ENCODE measurements at places on chromosomes 12 and 14. TPM values are rescaled to one million over a fixed set of nuclear protein-coding genes. Genes with fewer than 3 reads are reported as not detected.

Gene ZDHHC22
- not detected for total RNA-seq

Gene CLEC2A
- total RNA-seq, result not detected

Gene ENTPD5
- total RNA-seq, result 10.1 TPM

Gene KRT3
- not detected for total RNA-seq

Gene C12orf60
- 1.0 TPM for total RNA-seq

Gene NKX2-1
- not detected for total RNA-seq

Gene C12orf76
- 15.7 TPM for total RNA-seq

Gene ZNF891
- total RNA-seq, result 4.6 TPM

Gene DLK1
- total RNA-seq, result 108 TPM

Gene NGB
- not detected for total RNA-seq

Gene GPR68
- 0.33 TPM for total RNA-seq

Gene OR6C70
- not detected for total RNA-seq

Gene TTC9
- total RNA-seq, result 1.9 TPM

Gene GPRC5A
- total RNA-seq, result 46.1 TPM

Gene TPH2
- total RNA-seq, result not detected

Gene WASHC4
- total RNA-seq, result 32.1 TPM

Gene SLC17A8
- total RNA-seq, result not detected

Gene CAPZA3
- total RNA-seq, result not detected

Gene SLCO1B1
- total RNA-seq, result not detected

Gene HCAR3
- not detected for total RNA-seq

Gene CLEC4E
- 1.5 TPM for total RNA-seq

Gene TAS2R20
- 2.6 TPM for total RNA-seq

Gene SBNO1
- 26.9 TPM for total RNA-seq

Gene TM7SF3
- total RNA-seq, result 56.6 TPM

Gene GPR132
- 0.94 TPM for total RNA-seq

Gene SCNN1A
- total RNA-seq, result 8.8 TPM

Gene OVCH1
- 0.10 TPM for total RNA-seq

Gene PAH
- 2.6 TPM for total RNA-seq

Gene HCAR2
- total RNA-seq, result not detected

Gene SMOC1
- 0.80 TPM for total RNA-seq

All from ovary (tissue), 10 donors.